Aorta (tissue), 5 donors: ENCODE measurements at places on chromosomes 16 and 17. TPM values are rescaled to one million over a fixed set of nuclear protein-coding genes. Genes with fewer than 3 reads are reported as not detected.

- no peak overlapping the region for H3K4me3 ChIP-seq
- no peaks in the 10 kb centered on the region for H3K27me3 ChIP-seq
- H3K4me1 ChIP-seq: no peaks in the 10 kb centered on the region
- no peaks in the 10 kb centered on the region for H3K36me3 ChIP-seq
- DNase-seq: no peak
These were observed 1.4 kb downstream of the HBM start for GRCh38 chr16:167122-167690.

The TM4SF5 gene
- not detected for total RNA-seq

- DNase-seq: no peak
- H3K4me1 ChIP-seq: no peaks in the 10 kb centered on the region
- H3K4me3 ChIP-seq: no peak overlapping the region
- H3K27ac ChIP-seq: no peak overlapping the region
- no peaks in the 10 kb centered on the region for H3K36me3 ChIP-seq
These were observed 2.0 kb upstream of the KRT13 start for GRCh38 chr17:41507315-41507880.

DNA sequence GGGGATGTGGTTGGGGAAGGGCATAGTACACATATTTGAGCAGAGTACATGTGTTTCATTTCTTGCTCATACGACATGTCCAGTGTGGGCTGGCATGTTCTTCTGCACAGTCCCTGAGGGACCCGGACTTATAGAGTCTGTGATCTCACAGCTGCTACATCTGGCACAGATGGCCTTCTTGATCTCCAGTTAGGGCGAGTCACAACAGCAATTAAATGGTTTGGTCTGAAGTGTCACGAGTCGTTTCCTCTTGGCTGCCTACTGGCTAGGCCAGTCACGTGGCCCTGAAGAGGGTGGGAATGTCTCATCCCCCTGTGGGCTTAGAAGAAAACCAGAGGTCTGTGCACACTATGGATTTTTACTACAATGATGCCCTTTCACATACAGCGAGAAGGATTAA is 443.6 kb downstream of the WWOX start:
- DNase-seq: no peak
- no peak overlapping the region for H3K27ac ChIP-seq
- H3K36me3 ChIP-seq: no peaks in the 10 kb centered on the region
- H3K27me3 ChIP-seq: no peaks in the 10 kb centered on the region

The CCDC92B gene
- not detected for total RNA-seq

The CTRB2 gene
- 11.6 TPM for total RNA-seq
